ENCODE measurements at places on chromosomes 7 and 10. TPM values are rescaled to one million over a fixed set of nuclear protein-coding genes. Genes with fewer than 3 reads are reported as not detected.

The GLI3 gene
- 3.6 TPM for total RNA-seq

The ICA1 gene
- 52.3 TPM for total RNA-seq

The LIPM gene
- total RNA-seq = not detected

The FFAR4 gene
- not detected for total RNA-seq

The OR2A42 gene
- total RNA-seq = not detected

The CRPPA gene
- 1.3 TPM for total RNA-seq

The OR13A1 gene
- not detected for total RNA-seq

The INMT gene
- total RNA-seq = not detected

Data from vein endothelial cell (primary cell).